SK-N-SH (cell line): ENCODE measurements at places on chromosomes 7 and 10. TPM values are rescaled to one million over a fixed set of nuclear protein-coding genes. Genes with fewer than 3 reads are reported as not detected.

DNA sequence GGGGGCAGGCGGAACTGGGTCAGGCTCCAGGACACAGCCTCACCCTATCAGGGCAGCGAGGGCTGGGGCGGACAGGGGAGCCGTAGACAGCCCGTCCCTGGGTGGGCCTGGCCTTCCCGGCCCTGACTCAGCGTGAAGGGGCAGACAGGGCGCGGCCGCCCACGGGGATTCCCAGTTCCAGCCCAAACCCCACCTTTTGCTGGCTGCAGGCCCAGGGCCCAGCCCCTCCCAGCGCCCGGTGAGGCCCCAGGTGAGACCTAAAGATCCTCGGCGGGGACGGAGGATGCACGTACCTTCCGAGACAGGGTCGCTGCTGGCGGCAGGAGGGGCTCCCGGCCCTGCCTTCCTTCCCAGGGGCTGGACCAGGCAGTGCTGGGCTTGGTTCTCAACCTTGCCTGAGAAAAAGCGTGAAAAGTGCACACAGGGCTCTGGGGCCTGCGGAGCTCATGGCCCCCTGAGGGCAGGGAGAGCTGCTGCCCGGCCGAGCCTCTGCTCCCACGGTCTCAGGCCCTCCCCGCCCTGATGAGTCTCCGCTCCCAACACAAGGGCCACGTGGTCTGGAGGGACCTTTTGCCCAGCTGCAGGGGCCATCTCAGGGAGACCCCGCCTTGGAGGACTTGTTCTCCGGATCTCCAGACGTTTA is 43.9 kb upstream of the DNAJB6 start:
- no peaks in the 10 kb centered on the region for H3K36me3 ChIP-seq
- no peaks in the 10 kb centered on the region for H3K4me1 ChIP-seq
- no peak overlapping the region for H3K4me3 ChIP-seq
- DNase-seq, result peak; percentile 34

- H3K27ac ChIP-seq, result no peak overlapping the region; the same call in 1 of the 2 replicates
- no peak overlapping the region for H3K4me3 ChIP-seq
- H3K4me1 ChIP-seq, result no peaks in the 10 kb centered on the region
- DNase-seq, result peak; percentile 64
- H3K27me3 ChIP-seq, result no peaks in the 10 kb centered on the region
Observed at GRCh38 chr7:112411186-112411795, 39.0 kb upstream of the IFRD1 start.

GRCh38 chr7:117163101-117163500 is 159.8 kb downstream of the WNT2 start:
- no peaks in the 10 kb centered on the region for H3K27me3 ChIP-seq
- H3K4me1 ChIP-seq, result peaks cover 13% of the 10 kb centered on the region
- no peak for DNase-seq
- H3K27ac ChIP-seq, result no peak overlapping the region
- H3K36me3 ChIP-seq, result no peaks in the 10 kb centered on the region

- no peaks in the 10 kb centered on the region for H3K36me3 ChIP-seq
- H3K27ac ChIP-seq, result no peak within 1 kb of the TSS
- peak within 1 kb of the TSS; percentile 46 for H3K4me3 ChIP-seq
- peak; percentile 72 for DNase-seq
- H3K4me1 ChIP-seq, result no peaks in the 10 kb centered on the region
Observed at GRCh38 chr10:7666253-7667023, at the start of gene ITIH5. TSS of gene ITIH5 (minus strand) at chr10:7666966. CDS start at chr10:7666892, 74 bp downstream.

NFE2L3 gene
- polyA plus RNA-seq, result 36.1 and 50.8 TPM in 2 replicates

- no peak overlapping the region for H3K27ac ChIP-seq
- H3K27me3 ChIP-seq, result no peaks in the 10 kb centered on the region
- H3K4me1 ChIP-seq, result peaks cover 6% of the 10 kb centered on the region; the same call in 1 of the 2 replicates
- DNase-seq, result no peak
- H3K4me3 ChIP-seq, result no peak overlapping the region
Observed at GRCh38 chr7:157739031-157739430, 402.2 kb downstream of the DNAJB6 start.

DNA sequence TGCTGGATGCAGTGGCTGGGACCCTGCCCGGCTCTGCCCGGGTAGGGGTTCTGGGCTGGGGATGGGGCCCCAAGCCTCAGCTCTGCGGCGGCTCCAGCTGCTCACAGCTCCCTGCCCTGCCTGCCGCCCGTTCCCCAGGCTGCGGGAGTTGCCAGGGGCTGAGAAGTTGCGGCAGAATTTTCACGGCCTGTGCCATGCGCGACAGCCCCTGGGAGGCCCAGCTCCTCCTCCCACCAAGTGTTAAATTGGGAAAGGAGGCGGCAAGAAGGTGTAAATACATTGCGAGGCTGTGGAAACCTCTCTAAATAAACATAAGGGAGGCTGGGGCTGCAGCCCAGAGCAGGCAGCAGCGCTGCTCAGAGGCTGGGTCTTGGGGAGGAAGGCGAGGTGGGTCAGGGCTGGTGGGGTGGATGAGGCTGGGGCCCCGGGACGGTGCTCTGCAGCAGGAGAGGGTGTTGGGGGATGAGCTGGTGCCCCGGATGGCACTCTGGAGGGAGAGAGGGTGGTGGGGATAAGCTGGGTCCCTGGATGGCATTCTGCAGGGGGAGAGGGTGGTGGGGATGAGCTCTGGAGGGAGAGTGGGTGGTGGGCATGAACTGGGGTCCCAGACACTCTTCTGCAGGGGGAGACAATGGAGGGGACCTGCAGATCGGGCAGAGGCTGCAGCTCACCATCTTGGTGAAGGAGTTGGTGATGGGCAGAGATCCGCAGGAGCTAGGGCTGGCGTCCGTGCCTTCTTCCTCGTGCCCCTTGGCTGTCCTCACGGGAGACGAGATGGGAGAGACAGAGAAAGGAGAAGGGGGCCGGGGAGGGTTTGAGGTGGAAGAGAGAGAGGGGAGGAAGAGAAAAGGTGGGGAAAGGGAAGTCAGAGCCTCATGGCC is 85.5 kb upstream of the GNA12 start:
- H3K27ac ChIP-seq, result no peak overlapping the region
- H3K4me3 ChIP-seq, result peak overlapping the region; percentile 6; the same call in 1 of the 2 replicates
- H3K4me1 ChIP-seq, result peaks cover 25% of the 10 kb centered on the region; the same call in 1 of the 2 replicates
- peaks cover 41% of the 10 kb centered on the region for H3K27me3 ChIP-seq
- no peaks in the 10 kb centered on the region for H3K36me3 ChIP-seq

PRPF18 gene
- 12.1 and 13.8 TPM in 2 replicates for polyA plus RNA-seq

- no peaks in the 10 kb centered on the region for H3K27me3 ChIP-seq
- H3K36me3 ChIP-seq, result no peaks in the 10 kb centered on the region
- H3K27ac ChIP-seq, result no peak overlapping the region
- no peak for DNase-seq
- H3K4me3 ChIP-seq, result no peak overlapping the region
- no peaks in the 10 kb centered on the region for H3K4me1 ChIP-seq
Observed at GRCh38 chr10:78905957-78906308, 162.8 kb upstream of the ZMIZ1 start.

DNA sequence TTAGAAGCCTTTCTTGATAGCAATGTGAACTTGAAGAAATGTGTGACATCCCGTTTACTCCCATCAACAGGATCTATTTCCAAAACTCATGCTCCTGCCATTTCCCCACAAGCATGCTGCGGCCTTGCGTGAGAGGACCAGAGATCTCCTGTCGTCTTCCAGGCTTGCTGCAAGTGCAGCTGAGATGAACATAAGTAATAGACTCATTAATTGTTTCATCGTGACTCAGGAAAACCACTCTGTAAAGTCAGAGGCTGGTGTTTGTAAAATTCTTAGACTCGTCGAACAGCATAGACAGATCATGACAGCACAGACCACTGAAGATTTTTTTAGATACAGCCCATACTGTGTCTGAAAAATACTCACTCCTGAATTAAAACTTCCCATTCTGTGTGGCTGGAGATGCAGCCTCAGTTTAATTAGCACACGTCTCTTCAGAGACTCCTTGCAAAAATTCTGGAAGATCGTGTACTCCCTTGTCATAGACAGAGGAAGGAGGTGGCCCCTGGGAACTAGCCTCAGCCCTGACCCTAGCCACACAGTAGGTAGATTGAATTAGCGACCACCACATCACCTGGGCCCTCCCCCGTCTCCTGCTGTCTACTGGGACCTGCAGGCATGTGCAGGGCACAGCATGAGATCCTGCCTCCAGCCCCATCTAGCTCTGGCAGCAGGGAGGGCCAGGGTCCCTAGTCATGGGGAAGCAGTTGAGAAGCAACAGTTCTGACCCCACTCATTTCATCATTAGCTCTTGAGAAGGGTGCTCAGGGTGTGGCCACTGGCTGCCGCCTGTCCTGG is 226.0 kb downstream of the CELF2 start:
- H3K27ac ChIP-seq, result no peak overlapping the region
- no peaks in the 10 kb centered on the region for H3K27me3 ChIP-seq
- H3K4me1 ChIP-seq, result no peaks in the 10 kb centered on the region
- H3K36me3 ChIP-seq, result no peaks in the 10 kb centered on the region

DNA sequence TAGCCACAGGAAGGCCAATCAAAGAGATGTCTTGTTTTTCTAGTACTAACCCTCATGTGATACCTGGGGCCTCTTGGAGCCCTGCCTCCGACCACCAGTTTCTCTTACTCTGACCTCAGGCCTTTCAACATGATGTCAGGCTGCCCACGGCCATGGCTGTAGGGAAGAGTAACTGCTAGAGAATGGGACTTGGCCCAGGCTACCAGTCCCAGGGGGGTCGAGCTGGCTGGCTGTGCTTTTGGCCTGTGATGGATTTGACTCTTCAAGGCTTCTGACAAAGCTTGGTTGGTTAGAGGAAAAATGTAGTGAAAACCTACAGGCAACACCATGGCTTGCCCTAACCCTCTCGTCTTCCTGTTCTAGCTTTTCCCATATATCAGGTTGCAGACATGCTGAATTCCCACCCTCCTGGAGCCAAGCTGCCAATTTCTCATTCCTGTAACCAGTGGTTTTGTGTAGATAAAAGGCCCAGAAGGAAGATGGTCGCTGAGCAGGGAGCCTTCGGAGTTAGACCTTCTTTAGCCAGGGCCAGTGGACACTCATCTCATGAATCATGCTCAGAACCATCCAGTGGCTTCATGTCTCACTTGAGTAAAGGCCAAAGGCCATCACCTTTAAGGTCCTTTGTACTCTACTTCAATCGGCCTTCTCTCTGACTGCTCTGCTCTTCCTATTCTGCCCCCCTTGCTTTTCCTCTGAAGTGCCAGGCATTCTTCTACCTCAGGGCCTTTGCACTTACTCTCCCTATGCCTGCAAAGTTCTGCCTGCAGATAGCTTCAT is 19.7 kb downstream of the SUFU start:
- no peaks in the 10 kb centered on the region for H3K27me3 ChIP-seq
- no peak overlapping the region for H3K4me3 ChIP-seq
- no peaks in the 10 kb centered on the region for H3K36me3 ChIP-seq
- DNase-seq, result no peak

CYP51A1 gene
- polyA plus RNA-seq, result 4.3 and 4.7 TPM in 2 replicates

DNA sequence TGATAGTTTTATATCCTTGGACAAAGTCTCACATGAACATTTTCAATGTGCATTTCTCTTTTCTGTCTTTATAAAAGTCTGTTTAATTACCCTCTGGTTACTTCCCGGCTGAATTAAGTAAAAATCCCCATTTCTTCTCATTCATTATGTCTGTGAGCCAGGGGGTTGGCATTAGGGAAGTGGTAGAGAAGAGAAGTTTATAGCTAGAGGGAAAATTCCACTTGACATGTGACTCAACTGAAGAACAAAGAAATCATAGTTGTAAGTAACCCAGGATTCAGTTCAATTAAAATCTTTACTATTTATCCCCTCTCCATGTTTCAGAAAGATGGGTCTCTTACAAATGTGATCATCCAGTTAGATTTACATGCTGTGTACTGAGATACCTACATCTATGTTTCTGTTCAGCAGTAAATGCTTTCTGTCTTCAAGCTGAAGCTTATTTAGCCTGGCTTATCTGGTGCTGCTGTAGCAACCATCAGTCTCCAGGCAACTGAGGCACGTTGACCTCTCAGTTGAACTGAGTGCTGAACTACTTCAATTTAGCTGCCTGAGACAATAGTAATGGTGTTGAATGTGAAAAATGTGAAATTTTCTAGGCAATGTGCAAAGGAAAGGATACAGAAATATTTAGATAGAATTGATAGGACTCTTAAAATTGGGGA is 181.6 kb downstream of the MLLT10 start:
- peaks cover 31% of the 10 kb centered on the region for H3K36me3 ChIP-seq
- H3K27ac ChIP-seq, result peak overlapping the region; percentile 84
- H3K4me1 ChIP-seq, result peaks cover 12% of the 10 kb centered on the region
- H3K4me3 ChIP-seq, result no peak overlapping the region
- DNase-seq, result no peak
- no peaks in the 10 kb centered on the region for H3K27me3 ChIP-seq

DNA sequence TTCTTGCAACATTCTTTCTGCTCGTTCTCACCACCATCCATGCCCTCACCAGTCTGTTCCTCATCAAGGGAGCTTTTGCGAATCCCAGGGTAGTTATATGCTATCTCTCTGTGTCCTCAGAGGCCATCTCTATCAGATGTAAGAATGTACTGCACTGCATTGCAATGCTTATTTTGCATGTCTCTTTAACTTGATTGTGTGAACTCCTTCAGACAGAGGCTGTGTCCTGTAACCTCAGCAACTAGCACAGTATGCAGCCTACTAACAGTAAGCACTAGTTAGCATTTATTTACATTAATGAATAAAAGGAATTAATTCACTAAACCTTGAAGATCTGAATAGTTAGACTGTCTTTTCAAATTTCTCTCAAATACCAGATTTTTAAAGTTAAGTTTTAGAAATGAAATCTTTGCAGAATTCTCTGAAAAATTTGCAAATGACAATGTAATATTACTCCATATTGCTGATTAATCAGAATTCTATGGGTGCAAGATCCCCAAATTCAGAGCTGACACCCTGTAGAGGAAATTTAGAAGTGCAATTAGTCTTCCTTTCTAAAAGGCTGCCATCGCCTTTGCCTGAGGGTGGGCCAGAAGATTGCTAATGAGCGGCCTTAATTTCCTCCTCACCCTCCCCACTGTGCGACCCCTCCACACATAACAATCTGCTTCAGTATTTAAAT is 10.3 kb upstream of the LHFPL3 start:
- no peak overlapping the region for H3K27ac ChIP-seq
- H3K4me3 ChIP-seq, result no peak overlapping the region
- no peaks in the 10 kb centered on the region for H3K4me1 ChIP-seq
- H3K36me3 ChIP-seq, result no peaks in the 10 kb centered on the region

DNA sequence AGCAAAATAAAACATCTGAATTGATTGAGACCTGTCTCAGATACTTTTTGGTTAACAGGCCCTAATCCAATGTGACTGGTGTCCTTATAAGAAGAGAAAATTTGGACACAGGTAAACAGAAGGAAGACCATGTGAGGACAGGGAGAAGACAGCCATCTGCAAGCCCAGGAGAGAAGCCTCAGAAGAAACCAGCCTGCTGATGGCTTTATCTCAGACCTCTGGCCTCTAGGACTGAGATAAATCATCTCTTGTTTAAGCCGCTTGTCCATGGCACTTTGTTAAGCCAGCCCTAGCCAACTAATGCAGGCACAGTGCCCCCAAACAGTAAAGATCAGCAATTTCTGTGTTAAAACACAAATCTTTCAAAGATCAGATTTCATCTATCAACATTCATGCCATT is 41.8 kb upstream of the FIGNL1 start:
- no peaks in the 10 kb centered on the region for H3K27me3 ChIP-seq
- H3K27ac ChIP-seq, result no peak overlapping the region
- DNase-seq, result no peak
- peaks cover 30% of the 10 kb centered on the region for H3K4me1 ChIP-seq
- no peaks in the 10 kb centered on the region for H3K36me3 ChIP-seq
- H3K4me3 ChIP-seq, result no peak overlapping the region

NKX1-2 gene
- not detected in 2 replicates for polyA plus RNA-seq

CLDN12 gene
- 65.7 and 90.3 TPM in 2 replicates for polyA plus RNA-seq
